NK-92 treated with Interleukin-12 subunit alpha and Interleukin-12 subunit beta, amount 100 ng/mL, for 24 hours (cell line): ENCODE measurements at places on chromosomes 11 and 22.

- no peak for DNase-seq
Measured at GRCh38 chr22:44246615-44247326, 66.0 kb downstream of the SHISAL1 start.

GRCh38 chr11:2781408-2782274, 81.8 kb upstream of the KCNQ1OT1 start:
- no peak for DNase-seq

DNA sequence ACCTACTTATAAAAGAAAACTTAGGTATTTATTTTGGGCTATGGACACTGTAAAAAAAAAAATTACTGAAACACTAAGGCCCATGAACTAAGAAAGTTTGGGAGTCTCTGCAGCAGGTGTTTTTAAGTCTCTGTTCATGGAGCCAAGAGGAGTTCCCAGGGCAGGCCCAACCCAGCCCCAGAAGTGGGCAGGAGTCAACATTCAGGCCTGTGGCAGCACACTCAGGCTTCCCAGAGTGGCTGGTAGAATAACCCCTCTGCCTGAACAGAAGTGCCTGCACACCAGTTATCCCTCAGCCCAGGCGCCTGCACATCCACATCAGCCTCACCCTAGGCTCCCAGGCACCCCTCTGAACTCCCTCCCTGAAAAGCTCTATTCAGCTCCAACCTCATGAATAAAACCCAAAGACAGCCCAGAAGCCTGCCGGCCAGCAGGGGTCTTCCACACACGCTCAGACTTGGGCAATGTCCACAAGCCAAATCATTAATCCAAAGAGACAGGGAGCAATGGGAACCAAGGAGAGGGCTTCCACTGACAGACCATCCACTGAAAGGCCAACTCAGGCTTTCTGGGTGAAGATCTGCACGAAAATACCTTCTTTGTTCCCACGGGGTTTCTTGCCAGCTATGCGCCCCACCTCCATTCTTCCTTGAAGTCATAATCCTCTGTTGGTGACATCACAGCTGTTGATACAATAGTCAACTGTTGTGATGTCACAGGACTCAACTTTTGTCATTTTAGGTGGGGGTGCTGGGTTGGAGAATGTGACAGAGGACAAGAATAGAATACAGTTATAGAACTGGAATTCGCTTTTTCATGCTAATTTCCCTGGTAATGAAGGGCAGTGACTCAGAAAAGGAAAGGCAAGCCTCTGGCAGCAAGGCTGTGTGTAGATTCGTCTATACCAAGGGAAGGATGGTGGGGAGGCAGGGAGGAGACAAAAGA, 83.7 kb downstream of the RPL27A start:
- DNase-seq = no peak

GRCh38 chr11:70481625-70482528, 83.5 kb downstream of the CTTN start:
- no peak for DNase-seq

DNA sequence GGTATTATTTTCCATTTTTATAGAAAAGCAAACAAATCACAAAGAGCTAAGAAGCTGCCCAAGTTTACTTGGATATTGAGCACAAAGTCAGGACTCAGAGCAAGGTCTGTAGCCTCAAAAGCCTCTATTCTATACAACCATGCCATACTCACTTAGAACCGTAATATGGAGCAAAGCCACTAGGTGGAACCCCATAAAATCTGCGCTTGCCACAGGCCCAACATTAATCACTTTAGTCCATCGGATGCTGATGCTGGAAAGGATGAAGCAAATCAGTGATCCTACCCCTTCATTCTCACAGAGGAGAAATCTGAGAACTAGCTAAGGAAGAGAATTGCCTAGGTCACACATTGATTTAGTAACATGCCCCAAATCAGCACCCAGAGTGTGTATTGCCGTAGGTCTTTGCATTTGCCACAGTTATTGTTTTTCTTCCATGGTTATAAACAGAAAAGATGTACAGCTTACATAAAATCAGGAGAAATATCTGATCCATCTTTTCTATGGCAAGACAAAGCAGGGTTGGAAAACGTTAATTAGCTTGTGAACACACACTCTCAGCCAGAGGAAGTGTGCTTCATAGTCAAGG, 56.7 kb upstream of the RAB38 start:
- DNase-seq = no peak

DNA sequence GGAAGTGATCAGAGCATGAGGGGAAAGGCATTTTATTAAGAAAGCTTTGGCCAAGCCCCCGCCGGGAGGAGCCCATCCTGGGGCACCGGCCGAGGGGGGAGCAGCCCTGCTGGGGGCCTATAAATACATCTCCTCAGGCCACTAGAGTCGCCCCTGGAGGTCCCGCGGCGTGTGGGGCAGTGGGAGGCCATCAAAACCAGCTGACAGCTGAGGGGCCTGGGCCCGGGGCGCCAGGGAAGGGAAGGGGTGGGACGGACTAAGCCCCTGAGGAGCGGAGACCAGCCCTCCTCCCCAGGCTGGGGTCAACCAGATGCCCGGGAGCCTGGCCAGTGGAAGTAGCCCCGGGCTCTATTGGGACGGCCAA, 13.1 kb downstream of the SCARF2 start:
- no peak for DNase-seq

DNA sequence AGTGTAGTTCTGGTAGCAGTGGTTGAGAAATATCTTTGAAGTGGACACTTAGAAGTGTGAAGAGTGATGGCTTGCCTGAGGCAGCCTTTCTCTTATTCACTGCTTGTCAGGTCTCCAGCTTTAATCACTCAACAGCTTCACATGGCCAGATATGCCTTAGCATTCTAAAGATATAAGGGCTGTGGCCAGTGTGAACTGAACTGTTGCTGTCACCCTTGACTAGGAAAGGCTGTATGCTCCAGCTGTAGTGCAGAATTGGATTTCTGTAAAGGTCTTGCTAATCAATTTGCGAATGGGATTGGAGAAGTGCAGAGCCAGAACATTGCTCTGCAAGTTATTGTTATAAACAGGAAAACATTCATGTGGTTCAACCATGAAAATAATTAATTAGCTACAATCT, 266.7 kb downstream of the TMEM135 start:
- DNase-seq = no peak
